CD4-positive, alpha-beta T cell treated with Interleukin-10 for 1 hour (primary cell): ENCODE measurements at places on chromosomes 1 and 21.

- DNase-seq, result no peak
Measured at GRCh38 chr1:36115200-36115669, 9.8 kb downstream of the COL8A2 start.

DNA sequence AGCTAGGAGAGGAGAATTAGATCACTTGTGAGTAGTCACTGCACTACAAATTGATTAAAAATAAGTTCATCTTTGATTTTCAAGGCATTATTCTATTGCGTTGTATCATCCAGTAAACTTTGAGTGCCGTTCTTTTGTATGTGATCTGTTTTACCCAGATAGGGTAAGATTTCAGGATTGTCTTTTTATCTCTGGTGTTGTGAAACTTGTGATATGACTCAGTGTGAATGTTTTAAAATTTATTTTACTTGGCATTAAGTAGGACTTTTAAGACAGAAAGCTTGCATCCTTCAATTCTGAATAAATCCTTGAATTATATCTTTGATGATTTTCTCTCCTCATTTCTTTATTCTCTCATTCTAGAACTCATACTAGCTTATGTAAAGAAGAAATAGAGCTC is 93.3 kb upstream of the ADAMTS5 start:
- no peak for DNase-seq

DNA sequence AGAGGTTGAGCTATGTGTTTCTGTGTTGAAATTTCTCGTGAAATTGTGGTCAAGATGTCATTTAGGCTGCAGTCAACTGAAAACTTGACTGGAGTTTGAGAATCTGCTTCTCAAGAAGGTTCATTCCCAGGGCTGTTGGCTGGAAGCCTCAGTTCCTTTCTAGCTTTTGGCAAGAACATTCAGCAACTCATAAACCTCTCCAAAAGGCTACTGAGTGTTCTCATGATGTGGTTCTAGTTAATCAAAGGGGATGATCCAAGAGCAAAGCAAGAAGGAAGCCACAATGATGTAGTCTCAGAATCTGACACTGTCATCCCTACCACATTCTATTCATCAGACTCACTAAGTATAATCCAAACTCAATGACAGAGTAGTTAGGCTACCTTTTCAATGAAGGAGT is 66.6 kb downstream of the SPATA6 start:
- no peak for DNase-seq

- no peak for DNase-seq
Measured at GRCh38 chr1:34842952-34843371, 16.6 kb downstream of the SMIM12 start.

GRCh38 chr1:59052166-59052590 is 244.7 kb upstream of the FGGY start:
- no peak for DNase-seq

DNA sequence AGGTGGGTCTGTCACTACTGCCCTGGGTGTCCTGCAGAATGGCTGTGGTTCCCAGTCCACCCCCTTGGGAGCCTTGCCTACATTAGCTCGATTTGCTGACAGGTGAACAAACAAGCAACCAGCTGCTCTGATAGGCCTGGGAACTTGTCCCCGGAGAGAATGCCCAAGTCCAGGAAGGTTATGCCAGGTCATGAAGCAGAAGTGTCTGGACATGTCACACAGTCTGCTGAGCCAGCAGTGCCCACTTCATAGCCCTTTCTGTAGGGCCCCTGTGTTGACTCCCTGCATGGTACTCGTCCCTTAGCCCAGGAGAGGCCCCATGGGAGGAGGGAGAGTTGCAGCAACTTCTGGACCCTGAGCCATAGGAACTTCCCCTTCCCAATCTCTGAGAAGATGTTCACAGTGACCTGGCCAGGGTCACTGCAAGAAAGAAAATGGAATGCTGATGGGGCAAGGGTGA is 31.0 kb downstream of the UCK2 start:
- no peak for DNase-seq

GRCh38 chr21:21034036-21034435 is 35.8 kb downstream of the NCAM2 start:
- DNase-seq, result no peak

DNA sequence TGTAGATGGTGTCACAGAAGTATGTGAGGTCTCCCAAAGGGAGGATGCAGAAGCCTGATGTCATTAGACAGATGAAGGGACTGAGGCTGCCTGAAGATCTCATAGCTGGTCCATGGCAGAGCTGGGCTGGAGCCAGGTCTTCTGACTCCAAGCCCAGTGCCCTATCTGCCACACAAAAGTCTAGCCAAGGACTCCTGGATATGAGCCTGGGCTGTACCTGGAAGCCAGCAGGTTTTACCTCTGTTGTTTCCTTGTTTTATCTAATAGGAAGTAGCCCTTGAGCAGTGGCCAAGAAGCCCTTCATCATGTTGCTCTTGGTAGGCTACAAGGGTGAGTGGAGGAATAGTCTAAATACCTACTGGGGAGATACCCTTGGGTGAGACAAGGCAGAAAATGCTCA is 74.4 kb upstream of the SLC44A3 start:
- no peak for DNase-seq

GRCh38 chr1:115251856-115252255 is 86.2 kb downstream of the NGF start:
- DNase-seq, result no peak

DNA sequence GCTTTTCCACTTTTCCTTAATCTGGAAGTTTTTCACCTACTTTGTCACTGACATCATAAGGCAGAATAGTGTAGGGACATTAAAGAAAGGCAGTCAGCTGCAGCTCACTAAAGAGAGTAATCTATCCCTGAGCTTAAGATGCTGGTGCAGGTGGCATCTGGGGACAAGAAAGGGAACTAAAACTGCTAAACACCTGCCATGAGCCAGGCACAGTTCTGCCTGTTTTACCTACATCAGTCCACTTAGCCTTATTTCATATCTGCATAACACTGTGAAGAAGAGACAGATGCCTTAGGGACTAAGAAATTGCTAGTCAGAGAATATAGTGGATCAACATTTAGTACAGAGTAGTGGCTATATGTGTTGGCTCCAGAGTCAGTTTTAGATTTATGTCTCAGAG is 88.1 kb downstream of the GPATCH2 start:
- DNase-seq, result no peak

DNA sequence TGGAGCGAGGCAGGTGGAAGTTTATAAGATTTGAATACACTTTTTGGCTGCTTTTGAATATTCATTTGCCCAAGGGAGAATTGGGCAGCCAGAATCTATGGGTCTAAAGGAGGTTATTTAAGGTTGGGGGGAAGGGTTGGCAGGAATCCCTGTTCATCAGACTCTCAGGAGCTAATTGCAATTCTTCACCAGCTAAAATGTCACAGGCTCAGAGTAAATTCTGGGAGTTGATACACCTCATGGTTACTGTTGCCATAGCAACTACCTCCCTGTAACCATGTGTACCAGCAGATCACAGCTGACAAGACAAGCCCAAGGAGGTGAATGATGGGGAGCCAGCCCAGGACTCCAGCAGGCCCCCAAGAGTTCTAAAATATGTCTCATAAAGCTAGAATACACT is 75.5 kb downstream of the CAMK2N1 start:
- no peak for DNase-seq

GRCh38 chr1:232504651-232505050 is 125.3 kb downstream of the SIPA1L2 start:
- DNase-seq, result no peak

DNA sequence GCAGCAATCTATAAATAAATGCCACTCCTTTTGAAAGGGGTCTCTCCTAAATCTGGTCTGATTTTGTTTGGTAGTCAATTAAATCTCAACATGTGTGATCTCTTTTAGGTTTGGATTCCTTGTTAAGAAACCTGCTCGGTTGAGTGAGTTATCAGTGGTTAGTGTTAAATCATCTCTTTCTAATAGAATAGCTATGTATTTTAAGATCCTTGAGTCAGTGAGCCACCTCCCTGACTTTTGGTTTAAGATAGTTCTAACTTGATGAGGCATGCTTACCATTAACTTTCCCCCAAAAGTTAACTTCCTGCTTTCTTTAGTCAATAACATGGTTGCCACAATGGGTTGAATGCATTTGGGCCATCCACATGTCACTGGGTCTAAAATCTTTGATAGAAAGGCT is 93.1 kb upstream of the OLFM3 start:
- DNase-seq, result no peak

GRCh38 chr1:23613191-23614031 is 54.1 kb upstream of the ID3 start:
- peak; percentile 50 for DNase-seq

DNA sequence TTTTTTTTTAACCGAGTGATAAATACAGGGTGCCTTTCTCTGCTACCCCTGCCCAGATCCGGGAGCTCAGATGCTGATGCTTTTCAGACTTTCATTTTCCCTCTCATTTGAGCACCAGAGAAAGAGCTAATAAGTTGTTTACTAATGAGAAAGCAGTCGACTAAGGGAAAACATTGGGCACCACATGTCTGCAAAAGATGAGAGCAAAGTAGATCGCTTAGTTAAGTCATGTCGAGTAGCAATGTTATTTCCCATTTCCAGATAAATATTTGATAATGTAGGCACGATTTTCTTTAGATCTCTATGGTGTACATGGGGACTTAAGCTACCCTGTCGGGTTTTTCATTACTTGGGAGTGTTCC is 1.2 kb downstream of the PKN2 start:
- peak; percentile 11 for DNase-seq

GRCh38 chr1:245263529-245264095 is 108.8 kb downstream of the KIF26B start:
- DNase-seq, result no peak

DNA sequence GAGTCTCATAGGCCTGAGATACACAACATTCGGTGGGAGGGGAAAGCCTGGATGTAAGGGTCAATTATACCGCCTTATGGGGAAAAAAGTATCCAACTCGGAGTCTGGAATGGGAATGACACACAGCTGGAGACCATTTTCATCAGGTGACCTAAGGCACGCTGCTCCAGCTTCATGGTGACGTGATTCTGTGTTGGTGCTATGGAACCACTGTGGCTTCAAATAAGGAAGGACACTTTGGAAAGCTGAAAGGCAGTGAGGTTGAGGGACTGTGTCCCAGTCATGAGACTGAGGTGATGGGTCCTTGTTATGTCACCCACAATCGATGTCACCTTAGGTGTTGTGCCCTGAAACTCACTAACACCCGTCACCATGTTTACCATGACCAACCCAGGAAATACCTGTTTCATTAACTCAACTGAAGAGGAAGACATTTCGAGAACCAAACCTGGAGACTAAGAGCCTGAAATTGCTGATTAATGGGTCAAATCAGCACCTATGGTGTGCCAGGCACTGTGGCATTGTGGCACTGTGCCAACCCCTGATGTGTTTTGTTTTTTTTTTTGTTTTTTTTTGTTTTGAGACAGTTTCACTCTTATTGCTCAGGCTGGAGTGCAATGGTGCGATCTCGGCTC is 54.5 kb downstream of the IRF2BP2 start:
- no peak for DNase-seq

DNA sequence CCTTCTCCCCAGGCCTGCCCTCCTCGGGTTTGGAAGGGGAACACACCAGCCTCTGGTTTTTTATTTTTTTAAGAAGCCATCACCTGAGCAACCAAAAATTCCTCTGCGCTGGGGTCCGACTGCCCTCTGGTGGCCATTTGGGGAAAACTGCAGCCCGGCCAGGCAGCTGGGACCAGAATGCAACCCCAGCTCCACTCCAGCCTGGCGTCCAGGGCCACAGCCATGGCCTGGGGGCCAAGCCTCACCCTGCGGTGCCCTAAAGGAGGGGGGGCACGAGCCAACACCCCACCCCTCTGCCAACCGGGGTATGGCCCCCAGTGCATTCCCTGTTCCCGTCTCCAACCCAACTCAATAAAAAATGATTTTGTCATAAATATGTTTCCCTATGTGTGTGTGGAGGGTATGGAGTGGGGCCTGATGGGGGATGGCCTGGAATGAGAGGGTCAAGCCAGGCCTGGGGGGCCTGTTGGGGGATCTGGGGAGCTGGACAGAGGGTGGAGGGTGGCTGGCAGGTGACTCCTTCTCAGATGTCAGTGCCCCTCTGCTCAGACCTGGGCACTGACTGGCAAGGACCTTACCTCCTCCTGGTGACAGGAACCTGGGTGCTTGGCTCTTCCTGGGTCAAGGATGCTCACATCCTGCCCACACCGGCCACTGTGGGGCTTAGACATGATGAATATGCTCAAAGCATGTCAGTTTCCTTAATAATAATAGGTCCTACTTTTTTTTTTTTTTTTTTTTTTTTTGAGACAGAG is 3.2 kb downstream of the GPR3 start:
- peak; percentile 87 for DNase-seq

DNA sequence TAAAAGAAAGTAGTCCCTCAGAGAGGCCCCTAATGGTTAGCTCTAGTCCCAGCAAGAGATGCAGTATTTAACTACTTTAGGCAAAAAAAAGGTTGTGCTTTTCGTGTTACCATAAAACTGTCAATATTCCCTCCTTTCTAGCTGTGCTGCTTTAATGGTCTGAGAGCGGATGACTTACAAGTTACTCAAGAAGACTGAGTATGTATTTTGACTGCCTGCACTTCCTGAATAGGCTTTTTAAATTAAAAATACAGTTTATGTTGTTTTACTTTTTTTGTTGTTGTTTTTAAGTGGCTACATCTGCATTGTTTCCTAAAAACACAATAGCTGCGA is 152.2 kb downstream of the NFIA start:
- DNase-seq, result no peak
